NCI-H1417 treated with DMSO at 0.1 percent for 48 hours (cell line): ENCODE measurements at places on chromosomes 12 and 14.

GRCh38 chr14:104788161-104788818 lies 7.3 kb downstream of the AKT1 start:
- DNase-seq = peak; percentile 91

GRCh38 chr12:13836099-13836498 lies 145.3 kb downstream of the GRIN2B start:
- no peak for DNase-seq

DNA sequence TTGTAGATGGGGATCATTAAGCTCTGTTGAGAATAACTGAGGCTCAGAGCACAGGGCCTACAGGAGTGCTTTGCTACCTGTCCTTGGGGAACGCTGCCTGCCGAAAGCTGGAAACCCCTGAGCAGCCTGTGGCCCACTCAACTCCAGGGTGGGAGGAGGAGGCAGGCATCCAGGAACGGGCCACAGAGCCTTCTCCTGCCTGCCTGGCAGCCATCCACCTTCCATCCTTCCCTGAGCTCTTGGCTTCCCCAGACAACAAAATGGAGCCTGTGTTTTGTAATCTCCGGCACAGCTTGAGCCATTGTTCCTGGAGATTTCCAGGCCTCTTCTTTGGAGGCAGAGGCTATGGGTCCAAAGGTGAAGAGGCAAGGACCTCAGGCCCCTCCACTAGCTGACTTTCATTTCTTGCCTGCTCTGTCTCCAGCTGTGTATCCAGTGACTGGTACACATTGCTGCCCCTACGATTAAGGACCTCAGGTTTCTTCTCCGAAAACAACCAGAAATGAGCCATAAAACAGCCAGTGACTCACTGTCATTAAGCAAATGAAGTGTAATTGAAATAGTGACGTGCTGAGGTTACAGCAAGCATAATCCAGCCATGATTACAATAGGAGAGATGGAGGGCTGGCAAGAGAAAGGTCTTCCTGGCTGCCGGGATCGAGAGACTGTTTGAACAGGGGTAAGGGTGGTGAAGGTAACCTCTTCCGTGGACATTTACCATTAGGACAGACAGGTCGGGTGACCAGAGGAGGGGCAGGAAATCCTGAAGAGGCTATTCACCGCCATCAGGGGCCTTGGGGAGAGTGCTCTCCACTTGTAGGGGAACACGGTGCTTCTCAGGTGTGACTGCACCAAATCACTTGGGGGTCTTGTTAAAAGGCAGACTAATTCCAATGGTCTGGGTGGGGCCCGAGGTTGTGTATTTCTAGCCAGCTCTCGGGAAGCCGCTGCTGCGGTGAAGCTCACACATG lies 56.3 kb upstream of the KCNA5 start:
- no peak for DNase-seq

DNA sequence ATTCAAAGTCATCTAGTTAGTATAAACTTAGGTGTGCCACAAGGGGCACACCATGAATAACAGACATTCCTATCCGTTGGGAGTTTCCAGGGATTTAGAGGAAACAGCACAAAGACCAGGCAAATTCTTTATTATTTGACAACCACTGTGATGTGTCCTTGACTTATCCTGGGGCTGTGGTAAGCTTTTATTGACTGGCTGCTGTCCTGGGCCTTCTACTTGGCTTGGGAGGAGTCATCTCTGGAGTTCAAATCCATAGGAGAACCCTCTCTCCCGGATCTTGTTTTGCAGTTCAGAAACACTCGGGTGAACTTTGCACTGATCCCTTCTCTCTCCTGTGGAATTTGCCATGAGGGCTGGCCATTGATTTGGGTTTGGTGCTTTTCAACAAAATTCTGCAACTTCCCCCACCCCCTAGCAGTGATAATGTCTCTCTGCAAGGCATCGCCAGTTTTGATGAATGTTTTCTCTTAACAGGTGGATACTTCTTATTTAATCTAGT lies 136.3 kb downstream of the ADCK1 start:
- DNase-seq = no peak

DNA sequence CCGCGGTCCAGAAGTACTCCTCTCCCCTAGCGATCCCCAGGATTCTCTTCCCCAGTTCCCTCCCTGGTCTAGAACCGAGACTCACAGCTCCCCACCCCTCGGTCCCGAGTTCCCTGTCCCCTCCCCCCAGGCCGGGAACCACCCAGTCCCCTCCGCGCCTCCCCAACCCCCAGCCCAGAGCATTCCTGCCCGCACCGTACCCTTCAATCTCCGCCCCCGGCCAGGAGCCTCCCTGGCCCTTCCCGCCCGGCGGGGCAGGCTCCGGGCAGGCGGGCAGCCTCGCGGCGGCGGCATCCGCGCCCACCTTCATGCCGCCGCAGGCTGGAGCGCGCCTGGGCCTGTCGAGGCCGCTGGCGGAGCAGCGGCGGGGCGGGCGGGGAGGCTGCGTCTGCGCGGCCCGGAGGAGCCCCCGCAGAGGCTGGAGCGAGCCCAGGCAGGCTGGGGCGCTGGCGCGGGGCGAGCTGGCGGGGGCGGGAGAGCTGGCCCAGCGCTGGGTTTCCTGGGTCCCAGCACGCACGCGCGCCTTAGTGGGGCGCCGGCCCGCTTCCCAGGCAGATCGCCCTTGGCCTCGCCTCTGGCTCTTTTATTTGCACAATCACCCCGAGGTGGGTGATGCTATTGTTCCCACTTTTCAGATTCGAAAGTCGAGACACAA lies 22.2 kb upstream of the GPR132 start:
- no peak for DNase-seq

GRCh38 chr12:3935078-3935477 lies 61.9 kb upstream of the PARP11 start:
- DNase-seq = no peak
